ENCODE measurements at places on chromosomes 13 and 19. TPM values are rescaled to one million over a fixed set of nuclear protein-coding genes. Genes with fewer than 3 reads are reported as not detected.

Gene ERF
- total RNA-seq = 25.5 TPM

Gene DDX49
- total RNA-seq = 36.8 TPM

Gene PROZ
- total RNA-seq = not detected

Gene ADGRE1
- not detected for total RNA-seq

Gene SLC8A2
- not detected for total RNA-seq

Gene ELAVL1
- total RNA-seq = 34.6 TPM

Gene VSTM2B
- not detected for total RNA-seq

Gene SIRT6
- total RNA-seq = 6.1 TPM

Data from dermis lymphatic vessel endothelial cell (primary cell).